G401 (cell line): ENCODE measurements at places on chromosomes 6 and 20. TPM values are rescaled to one million over a fixed set of nuclear protein-coding genes. Genes with fewer than 3 reads are reported as not detected.

Gene RTN4IP1
- 12.9 and 24.3 TPM in 2 replicates for total RNA-seq

Gene DEFB132
- not detected in 2 replicates for total RNA-seq

Gene FAM210B
- 18.3 and 20.4 TPM in 2 replicates for total RNA-seq

Gene SYCP2
- 5.0 and 8.6 TPM in 2 replicates for total RNA-seq

- no peak for DNase-seq
Measured at GRCh38 chr6:30378290-30378937, 33.5 kb downstream of the RPP21 start.

DNA sequence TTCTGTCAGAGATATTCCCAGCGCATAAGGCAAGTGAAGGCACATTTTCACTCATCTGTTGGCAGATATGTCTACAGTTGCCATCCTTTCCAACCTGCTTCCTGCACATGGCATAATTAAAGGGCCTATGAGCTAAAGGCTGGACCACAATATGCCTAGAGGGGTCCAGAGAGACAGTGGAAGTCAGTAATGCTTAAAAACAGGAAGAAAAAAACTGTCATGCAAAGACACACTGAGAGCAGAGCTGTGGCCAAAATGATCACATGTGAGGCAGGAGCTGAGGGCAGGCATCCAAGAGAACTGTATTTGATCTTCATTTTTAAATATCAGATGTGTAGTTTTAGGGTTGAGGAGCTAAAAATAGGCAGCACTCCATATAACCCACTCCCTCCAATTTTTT, 125.0 kb upstream of the BACH2 start:
- DNase-seq = peak; percentile 71

DNA sequence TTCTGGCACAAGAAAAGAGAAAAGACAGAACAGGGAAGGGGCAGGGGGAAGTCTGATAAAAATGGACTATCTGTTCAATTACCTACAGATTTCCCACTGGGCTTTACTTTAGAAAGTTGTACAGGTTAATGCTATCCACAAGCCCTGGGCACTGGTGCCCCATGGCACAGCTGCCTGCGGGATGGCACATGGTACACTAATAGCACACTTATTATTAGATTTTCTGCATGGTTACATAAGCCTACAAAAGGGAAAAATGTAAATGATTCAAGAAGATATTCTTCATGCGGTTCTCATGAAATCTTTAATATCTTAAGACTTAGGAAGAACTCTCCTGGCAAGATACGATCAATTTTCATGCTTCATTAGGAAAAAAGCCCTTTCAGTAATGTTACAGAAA, 137.5 kb downstream of the GMPR start:
- no peak for DNase-seq
